ENCODE measurements at places on chromosomes 4 and X.

GRCh38 chrX:10049236-10049635, 82.1 kb downstream of the CLDN34 start:
- DNase-seq: no peak

GRCh38 chr4:1170976-1171310, 1.4 kb downstream of the SPON2 start:
- DNase-seq: no peak

DNA sequence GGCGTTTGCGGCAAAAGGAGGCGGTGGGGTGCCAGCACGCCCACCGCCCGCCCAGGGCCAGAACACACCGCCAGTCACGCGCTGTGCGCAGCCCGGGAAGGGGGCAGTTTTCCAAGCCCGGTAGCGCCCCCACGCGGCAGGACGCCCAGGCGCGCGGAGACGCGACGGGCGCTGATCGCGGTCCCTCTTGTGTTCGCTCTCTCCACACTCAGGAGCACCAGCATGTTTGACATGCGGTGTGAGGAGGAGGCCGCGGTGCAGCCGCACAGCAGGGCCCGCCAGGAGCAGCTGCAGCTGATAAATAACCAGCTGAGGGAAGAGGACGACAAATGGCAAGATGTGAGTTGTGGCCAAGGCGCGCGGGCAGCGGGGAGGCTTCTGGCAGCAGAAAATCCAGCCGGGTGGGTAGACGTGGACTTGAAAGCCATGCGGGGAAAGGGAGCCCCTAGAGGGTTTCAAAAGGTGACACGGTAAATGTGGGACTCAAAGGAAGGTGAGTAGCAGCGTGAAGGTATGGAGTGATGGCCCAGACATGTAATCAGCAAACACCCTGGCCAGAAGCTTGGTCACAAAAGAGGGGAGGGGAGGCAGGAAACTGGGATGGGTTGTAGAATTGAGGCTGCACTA, 104.1 kb downstream of the PHOX2B start:
- no peak for DNase-seq

DNA sequence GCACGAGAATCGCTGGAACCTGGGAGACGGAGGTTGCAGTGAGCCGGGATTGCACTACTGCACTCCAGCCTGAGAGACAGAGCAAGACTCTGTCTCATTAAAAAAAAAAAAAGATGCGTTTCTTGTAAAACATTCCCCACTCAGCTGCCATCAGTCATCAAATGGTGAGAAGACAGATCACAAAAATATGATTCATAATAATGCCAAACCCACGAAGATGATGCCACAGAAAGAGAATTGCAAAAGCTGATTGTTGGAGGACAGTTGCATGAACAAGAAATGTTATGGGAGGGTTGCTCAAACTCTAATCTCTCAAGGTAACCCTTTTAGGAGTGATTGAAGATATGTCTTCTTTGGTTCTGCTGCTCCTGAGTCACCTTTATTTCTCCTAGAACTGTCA, 21.4 kb upstream of the SMIM14 start:
- no peak for DNase-seq

GRCh38 chr4:142347241-142347640, 498.9 kb downstream of the INPP4B start:
- no peak for DNase-seq

DNA sequence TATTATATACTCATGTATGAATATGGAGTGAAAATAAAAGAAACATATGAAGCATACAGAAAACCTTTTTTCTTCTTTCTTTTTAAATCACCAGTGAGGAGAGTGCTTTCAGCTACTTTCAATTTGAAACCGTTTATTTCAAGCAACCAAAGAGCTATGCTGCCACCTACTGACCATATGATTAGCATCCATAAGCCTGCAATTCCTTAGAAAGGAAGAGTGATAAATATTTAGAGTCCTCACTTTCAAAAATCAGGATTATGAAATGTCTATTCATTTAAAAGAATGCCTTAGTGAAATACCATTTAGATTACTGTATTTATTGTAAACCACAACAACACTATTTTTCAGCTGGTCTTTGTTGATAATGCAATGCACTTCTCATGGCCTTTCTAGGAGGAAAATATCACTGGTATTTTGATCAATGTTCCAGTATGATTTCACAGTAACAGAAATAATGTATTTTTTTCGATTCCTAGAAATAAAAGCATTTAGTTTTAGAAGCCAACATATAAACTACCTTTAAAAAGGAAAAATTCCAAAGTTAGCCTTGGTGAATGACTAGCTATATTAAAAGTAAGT, 667.6 kb downstream of the PCDH18 start:
- DNase-seq: peak; percentile 45

GRCh38 chr4:137956256-137956655, 285.9 kb downstream of the SLC7A11 start:
- no peak for DNase-seq

GRCh38 chrX:42079968-42080367, 156.6 kb upstream of the CASK start:
- DNase-seq: no peak

DNA sequence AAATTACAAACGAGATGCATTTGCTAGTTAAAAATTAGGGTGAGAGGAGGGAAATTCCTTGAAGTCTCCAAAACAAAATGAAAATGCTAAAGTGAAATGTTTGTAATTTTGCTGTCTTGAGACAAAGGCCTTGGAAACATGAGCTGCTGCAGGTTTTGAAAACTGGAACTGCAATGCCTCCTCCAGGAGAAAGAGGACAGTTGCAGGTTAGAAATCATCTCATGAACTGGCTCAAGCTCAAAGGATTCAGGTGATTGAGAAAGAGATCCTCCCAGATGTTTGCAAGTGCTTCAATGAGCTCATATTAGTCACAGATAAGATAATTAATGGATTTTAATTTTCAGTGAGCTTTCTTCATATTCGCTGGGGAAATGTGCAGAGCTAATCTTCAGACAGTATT, 32.4 kb downstream of the SMPX start:
- DNase-seq: no peak
